GM23338 (cell line): ENCODE measurements at places on chromosomes 7 and 10. TPM values are rescaled to one million over a fixed set of nuclear protein-coding genes. Genes with fewer than 3 reads are reported as not detected.

The TRIM50 gene
- 0.10 TPM in 1 of 2 replicates, not detected in the other for total RNA-seq

The RADIL gene
- 7.8 and 9.8 TPM in 2 replicates for total RNA-seq

The PDK4 gene
- 0.12 TPM in 1 of 2 replicates, not detected in the other for total RNA-seq

The CYP3A7 gene
- total RNA-seq, result not detected in 2 replicates

The PTF1A gene
- total RNA-seq, result not detected in 2 replicates

The STRIP2 gene
- total RNA-seq, result 7.4 and 10.6 TPM in 2 replicates

The ADAP1 gene
- total RNA-seq, result 4.3 and 9.6 TPM in 2 replicates

The CYP2E1 gene
- total RNA-seq, result 0.74 and 2.2 TPM in 2 replicates

The TSPAN33 gene
- total RNA-seq, result 46.8 and 51.5 TPM in 2 replicates

The GJD4 gene
- 0.35 TPM in 1 of 2 replicates, not detected in the other for total RNA-seq

The AFAP1L2 gene
- 6.5 and 7.3 TPM in 2 replicates for total RNA-seq

The ADRA2A gene
- 1.8 and 2.5 TPM in 2 replicates for total RNA-seq

The ANKRD1 gene
- total RNA-seq, result not detected in 2 replicates

The MYOF gene
- total RNA-seq, result 0.54 and 1.4 TPM in 2 replicates

The COL17A1 gene
- 0.04 and 1.3 TPM in 2 replicates for total RNA-seq

The VPS37D gene
- total RNA-seq, result 5.6 and 7.0 TPM in 2 replicates

The PDE1C gene
- 0.28 and 0.74 TPM in 2 replicates for total RNA-seq

The KLF14 gene
- not detected in 2 replicates for total RNA-seq

The ATP6V0E2 gene
- 18.8 and 34.7 TPM in 2 replicates for total RNA-seq

The GCK gene
- 7.3 and 9.3 TPM in 2 replicates for total RNA-seq

The ACTL6B gene
- total RNA-seq, result 0.69 TPM in 1 of 2 replicates, not detected in the other

The HOXA1 gene
- not detected in 2 replicates for total RNA-seq

The ELN gene
- 4.0 and 5.6 TPM in 2 replicates for total RNA-seq

The SOSTDC1 gene
- 0.70 and 0.76 TPM in 2 replicates for total RNA-seq

The KCP gene
- total RNA-seq, result 0.76 and 1.3 TPM in 2 replicates

The GPR141 gene
- 0.80 TPM in 1 of 2 replicates, not detected in the other for total RNA-seq

The SLC29A4 gene
- total RNA-seq, result 8.1 and 8.8 TPM in 2 replicates

The BMPER gene
- 0.43 and 1.4 TPM in 2 replicates for total RNA-seq

The HTR5A gene
- total RNA-seq, result not detected in 2 replicates

The ATOH7 gene
- total RNA-seq, result 1.2 and 1.8 TPM in 2 replicates

The NAT16 gene
- 0.21 TPM in 1 of 2 replicates, not detected in the other for total RNA-seq

The ADIRF gene
- total RNA-seq, result not detected in 2 replicates

The PDGFA gene
- total RNA-seq, result 32.2 and 43.1 TPM in 2 replicates
